ENCODE measurements at places on chromosomes 2 and 18. TPM values are rescaled to one million over a fixed set of nuclear protein-coding genes. Genes with fewer than 3 reads are reported as not detected.

The EVA1A gene
- total RNA-seq: 0.11 TPM

The PROKR1 gene
- total RNA-seq: not detected

The DSG3 gene
- total RNA-seq: not detected

The NMUR1 gene
- not detected for total RNA-seq

The RIOK3 gene
- 71.2 TPM for total RNA-seq

The C18orf54 gene
- total RNA-seq: 8.5 TPM

The RUFY4 gene
- 1.6 TPM for total RNA-seq

The HAT1 gene
- 92.6 TPM for total RNA-seq

The SIX3 gene
- not detected for total RNA-seq

The SCG2 gene
- total RNA-seq: not detected

The TIGD1 gene
- total RNA-seq: 7.6 TPM

The LRRFIP1 gene
- 234 TPM for total RNA-seq

The DNAJC27 gene
- 5.9 TPM for total RNA-seq

The ACTG2 gene
- not detected for total RNA-seq

The LRP2 gene
- total RNA-seq: 3.0 TPM

The TRIM43 gene
- not detected for total RNA-seq

The POTEJ gene
- total RNA-seq: not detected

The CNDP1 gene
- not detected for total RNA-seq

The GCG gene
- not detected for total RNA-seq

The SCYGR4 gene
- total RNA-seq: not detected
